ENCODE measurements at places on chromosomes 2 and 18.

DNA sequence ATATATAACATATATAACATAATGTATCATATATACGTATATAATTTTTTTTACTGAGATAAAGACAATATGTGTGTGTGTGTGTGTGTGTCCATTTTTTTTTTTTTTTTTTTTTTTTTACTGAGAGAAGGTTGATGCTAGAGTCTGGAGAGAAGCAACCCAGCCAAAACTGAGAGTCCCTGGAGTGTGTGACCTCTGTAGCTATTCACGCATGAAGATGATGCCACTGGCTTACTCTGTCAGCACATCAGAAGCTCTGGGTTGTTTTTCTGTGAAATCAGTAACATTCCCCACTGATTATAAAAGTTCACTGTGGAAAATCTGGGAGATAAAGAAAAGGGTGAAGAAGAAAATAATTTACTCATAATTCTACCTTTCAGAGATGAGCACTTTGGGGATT, 27.2 kb downstream of the CCDC195 start:
- DNase-seq, result no peak

DNA sequence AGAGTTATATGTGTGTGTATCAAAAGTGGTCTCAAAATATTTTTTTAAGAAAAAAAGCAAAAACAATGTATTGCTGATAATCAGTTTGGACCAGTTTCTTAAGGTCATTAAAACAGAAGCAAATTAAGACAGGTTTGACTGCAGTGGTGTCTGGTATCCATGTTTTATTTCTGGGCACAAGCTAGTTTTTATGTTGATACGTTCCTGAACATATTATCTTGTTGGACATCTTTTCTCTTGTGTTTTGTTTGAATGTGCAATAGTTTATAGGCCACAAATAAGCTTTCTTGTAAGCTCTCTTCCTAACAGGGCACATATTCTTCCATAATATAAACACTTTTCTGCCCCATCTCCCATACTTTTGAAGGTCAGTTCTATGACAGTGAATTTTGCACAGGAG, 74.6 kb upstream of the FAM117B start:
- DNase-seq, result no peak

DNA sequence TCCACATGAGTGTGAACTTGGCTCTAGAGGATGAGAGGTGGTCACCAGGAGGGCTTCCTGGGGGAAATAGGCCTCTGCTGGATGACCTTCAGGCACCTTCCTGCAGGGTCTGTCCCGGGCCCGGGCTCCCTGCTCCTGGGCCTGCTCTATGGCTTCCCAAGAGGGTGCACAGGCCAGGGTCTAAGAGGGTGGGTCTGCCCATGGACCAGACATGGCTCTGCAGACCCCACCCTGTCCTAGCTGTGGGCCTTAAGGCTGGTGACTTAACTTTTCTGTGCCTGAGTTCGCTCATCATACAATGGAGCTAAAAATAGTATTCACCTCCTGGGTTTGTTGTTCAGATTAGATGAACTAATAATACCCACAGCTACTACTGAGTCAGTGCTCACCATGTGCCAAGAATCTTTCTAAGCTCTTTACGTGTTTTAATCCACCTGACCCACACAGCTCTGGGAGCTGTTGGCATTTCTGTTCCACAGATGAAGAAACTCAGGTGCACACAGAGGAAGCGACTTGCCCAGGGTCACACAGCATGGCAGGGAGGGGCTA, 14.4 kb downstream of the INHBB start:
- DNase-seq, result no peak

- DNase-seq, result no peak
These were observed 20.1 kb downstream of the TPGS2 start for GRCh38 chr18:36808681-36809080.

DNA sequence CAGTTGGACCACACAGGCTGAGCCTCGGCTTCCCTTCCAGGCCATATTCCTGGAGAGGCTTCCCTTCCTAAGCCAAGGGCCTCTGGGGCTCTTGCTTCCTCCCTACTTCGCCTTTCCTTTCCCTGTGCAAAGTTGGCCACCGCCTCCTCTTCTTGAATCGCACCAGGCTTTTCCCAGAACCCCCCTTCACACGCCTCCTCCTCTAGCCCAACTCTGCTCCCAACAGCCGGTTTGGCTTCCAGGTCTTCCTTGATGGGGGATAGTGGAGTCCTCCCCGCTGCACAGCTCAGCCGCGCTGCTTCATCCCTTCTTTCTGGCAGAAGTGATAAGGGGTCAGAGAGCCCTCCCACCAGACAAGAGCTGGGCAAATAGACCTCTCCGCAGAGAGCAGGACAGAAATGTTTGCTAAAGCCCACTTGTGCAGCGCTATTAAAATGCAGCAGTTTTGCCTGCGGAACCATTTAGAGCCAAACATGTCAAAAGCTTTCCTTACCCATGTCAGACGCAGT, 56.4 kb downstream of the SNORC start:
- DNase-seq, result no peak

DNA sequence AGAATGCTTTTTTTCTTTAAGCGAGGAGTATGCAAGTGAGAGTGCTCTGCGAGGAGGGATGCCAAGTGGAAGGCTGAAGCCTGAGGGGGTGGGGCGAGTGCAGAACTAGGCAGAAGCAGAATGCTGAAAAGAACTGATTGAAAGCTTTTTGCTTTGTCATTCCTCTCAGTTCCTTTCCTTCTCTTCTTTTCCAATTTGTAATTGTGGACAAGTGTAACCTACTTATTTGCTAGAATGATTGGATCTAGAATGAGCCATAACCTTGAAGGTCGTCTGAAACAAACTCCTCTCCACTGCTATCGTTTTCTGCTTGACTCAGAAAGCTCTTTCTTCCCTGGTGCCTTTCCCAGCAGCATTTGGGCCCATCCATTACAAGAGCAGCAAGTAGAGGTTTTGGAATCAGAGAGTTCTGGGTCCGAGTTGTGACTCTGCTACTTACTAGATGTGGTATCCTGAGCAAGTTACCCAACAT, 115.3 kb downstream of the METTL8 start:
- DNase-seq, result no peak

DNA sequence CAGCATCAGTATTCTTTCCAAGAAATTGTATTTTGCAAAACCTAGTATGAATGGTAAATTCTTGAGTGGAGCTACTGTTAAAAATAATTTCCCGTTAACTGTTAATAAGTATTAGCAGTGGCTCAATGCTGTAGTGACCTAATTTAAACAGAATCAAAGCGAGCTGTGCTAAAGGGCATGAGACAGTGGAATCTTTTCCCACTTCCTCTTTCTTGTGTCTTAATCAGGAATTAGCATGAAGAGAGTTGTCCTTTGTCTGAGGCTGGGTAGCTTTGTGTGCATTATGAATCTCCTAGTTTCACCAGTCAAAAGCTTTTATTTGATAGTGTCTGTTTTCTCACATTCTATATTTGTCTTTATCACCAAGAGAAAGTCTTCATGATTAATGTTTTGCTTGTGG, 298.8 kb upstream of the GCFC2 start:
- DNase-seq, result no peak

DNA sequence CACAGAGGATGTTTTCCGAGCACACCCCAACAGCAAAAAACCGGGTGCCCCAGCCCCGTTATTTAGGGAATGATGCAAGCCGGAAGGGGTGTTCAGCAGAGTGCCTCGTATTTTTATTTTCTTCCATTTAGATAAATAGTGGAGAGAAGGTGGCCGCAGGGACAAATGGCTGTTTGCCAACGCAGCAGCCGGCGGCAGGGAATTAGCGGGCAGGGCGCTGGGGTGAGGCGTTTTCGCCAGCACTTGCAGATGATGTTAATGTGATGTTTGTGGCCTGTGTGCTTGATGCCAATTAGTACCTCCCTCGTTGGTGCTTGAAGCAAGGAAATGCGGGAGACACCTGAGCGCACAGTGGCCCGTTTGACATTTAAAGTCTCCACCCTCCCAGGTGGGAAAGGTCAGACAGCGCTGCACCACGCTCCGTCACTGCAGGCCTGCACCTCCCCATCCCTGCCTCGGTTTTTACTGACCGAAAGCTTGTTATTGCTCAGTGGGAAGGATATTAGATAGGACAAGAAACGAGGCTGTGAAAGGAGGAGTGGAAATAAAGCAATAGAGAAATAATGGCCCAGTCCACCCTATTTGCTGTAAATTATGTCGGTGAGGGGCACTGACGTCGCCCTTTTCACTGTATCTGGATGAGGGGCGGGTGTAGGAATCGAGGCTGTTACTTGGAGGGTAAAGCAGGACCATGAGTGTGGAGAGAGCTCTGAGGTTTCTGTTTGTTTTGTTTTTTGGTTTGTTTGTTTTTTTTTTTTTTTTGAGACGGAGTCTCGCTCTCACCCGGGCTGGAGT, 39.1 kb downstream of the NFATC1 start:
- no peak for DNase-seq

- DNase-seq, result no peak
These were observed 37.0 kb upstream of the ERMN start for GRCh38 chr2:157362627-157363026.

DNA sequence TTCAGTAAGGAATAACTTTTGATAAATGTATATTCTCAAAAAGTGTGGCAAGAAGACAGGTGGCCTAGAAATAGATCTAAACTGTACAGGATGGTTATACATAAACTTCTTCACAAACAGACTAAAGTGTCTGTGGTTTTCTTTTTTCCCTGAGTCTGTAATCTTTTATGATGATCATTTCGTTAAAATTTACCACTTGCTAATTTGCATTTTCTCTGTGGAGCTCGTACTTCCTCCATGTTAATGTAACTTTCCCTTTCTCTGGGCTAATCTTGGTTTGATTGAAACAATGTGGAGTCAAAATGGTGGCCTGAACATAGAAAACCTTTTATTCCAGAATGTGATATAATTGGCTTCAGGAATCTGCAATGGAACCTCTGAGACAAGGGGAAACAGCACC, 166.2 kb downstream of the FTCDNL1 start:
- no peak for DNase-seq

DNA sequence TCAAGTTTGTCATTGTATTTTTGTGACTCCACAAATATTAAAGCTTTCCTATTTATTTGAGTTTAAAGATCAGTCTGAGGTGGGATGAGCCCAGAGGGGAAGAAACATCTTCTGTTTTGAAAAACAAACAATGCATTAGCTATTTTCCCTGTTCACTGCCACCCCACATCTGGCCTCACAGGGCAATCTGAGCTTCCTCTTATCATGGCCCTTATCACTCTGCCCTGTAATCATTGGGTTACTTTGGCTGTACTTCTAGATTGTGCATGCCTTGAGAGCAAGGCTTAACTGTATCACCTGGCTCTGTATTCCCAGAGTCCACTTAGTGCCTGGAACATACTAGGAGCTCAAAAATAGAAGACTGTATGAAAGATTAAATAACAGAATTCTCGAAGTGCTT, 241.6 kb upstream of the NT5C1B start:
- no peak for DNase-seq

DNA sequence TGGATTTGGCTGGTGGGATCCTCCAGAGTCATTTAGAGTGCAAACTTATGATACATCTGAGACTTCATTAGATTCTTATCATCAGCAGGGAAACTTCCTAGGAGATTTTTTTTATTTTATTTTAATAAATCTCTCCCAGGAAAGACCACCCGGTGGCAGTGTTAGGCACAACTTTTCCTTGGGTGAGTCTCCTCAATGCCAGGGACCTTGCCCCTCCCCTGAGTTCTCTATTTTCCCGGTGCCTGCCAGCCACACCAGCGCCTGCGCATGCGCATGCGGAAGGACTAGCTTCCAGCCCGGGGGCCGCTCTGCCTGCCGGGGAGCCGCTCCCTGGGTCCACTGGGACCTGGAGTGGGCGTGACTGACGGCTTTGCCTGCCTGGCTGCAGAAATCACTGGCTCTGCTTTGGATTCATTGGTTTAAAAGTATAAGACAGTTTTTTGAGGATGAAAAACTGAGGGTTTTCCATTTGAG, 86.6 kb downstream of the TMEM182 start:
- peak; percentile 23 for DNase-seq

DNA sequence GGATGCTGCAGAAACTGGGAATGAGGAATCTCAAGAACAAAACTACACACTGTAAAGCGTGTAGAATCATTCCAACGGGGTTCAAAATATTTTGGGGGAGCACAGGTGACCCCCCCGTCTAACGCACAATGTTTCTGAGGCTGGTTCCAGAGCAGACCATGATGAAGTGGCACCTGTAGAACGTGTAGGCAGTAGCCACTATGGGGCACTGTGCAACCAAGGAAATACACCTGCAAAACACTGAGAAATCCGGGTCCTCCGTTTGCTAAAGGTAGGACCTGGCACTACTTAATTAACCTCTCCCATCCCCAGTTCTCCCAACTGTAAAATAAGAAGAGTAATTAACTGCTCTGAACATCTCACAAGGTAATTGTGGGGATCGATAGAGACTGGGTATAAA, 22.6 kb downstream of the ST6GAL2 start:
- DNase-seq, result no peak

DNA sequence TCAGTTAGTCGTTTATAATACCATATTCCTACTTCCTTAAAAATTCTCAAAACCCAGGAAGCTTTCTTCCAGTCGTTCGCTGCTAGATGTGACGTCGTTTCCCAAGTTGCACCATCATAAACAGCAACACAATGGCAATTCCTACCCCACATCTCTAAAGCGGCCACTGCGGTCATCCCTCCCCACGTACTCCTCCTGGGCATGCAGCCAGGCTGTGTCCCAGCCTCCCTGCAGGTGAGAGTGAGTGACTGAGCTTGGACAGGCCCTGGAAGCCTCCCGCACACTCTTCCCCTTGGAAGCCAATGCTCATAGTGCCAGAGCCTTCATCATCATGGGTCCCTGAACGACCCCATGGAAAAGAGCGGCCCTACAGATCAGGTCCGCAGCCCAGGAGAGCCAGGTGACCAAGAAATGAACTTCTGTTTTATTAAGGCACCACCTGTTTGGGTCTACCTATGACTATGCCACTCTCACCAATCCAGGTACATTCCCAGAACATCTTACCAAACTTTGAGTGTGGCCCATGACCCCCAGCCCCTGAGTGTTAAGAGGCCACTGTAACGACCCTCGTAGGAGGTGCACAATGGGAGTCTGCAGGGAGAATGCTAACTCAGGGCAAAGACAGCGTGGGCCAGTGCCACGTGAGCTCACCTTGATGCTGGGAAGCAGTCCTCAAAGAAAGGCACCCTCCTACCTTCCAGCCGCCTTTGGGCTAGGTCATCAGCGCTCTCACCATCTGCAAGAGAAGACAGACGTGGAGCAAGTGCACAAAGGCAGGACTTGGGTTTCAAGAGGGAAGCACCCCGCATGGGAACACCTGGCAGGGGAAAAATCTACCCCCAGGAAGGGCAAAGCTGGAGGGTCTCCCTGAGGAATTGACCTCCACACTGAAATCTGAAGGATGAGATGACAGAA, 74.7 kb upstream of the RAB6C start:
- no peak for DNase-seq

DNA sequence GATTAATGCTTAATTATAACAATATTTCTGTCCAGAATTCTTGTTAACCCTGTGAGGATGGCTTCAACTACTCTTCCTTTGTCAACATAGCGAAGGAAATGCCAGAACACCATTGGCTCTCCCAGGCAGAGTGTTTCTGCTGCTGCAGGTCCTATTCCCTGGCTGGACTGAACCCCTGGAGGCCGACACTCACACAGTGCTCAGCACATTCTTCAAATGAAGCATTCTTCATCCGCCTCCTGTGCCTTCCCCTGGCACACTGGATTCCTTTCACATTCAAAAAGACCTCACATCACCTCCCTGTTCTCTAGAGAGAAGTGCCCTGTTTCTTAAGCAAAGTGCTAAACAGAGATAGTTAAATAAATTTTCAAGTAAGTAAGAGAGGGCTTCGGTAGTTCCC, 187.3 kb upstream of the MSH6 start:
- DNase-seq, result no peak

- no peak for DNase-seq
These were observed 677 bp upstream of the SMAD4 start for GRCh38 chr18:51029378-51029693.
